Mesothelial cell of epicardium (in vitro differentiated cells): ENCODE measurements at places on chromosomes 6 and 20. TPM values are rescaled to one million over a fixed set of nuclear protein-coding genes. Genes with fewer than 3 reads are reported as not detected.

DNA sequence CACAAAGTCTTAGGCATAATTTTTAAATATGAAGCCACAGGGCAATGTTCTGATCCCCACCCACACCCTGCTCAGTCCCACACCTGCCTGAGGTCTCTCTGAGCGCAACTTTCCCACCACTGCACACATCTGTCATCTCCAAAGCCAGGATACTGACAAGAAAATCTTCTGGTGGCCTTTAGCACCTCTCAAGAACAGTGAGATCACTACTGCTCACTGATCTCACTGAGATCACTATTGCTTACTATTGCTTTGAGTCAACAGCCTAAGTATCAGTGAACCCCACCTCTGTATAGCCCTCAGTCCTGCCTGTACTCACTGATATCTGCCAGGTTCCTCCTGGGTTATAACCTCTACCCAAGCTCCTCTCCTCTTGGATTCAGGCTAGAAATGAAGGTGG is 6.4 kb downstream of the TNFRSF21 start:
- no peak overlapping the region for H3K4me3 ChIP-seq
- peaks cover 4% of the 10 kb centered on the region for H3K27me3 ChIP-seq
- peaks cover 18% of the 10 kb centered on the region for H3K4me1 ChIP-seq
- no peaks in the 10 kb centered on the region for H3K36me3 ChIP-seq
- no peak for DNase-seq

RBPJL gene
- not detected in 3 replicates for total RNA-seq

DNA sequence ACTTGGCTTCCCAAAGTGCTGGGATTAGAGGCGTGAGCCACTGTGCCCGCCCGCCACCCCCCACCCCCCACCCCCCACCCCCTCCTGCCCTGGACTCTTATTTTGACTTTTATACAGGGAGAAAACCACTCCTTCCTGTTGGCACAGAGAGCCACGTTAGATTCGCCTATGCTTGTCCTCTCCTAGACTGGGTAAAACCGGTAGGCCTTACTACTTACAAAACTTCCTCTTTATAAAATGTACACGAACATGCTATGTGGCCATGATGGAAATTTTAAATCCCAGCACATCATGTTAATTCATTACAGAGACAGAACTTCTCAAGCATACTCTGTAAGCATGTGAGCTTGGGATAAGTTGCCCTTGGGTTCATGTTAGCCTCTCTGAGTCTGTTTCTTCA is 124.2 kb downstream of the SLC24A3 start:
- H3K4me3 ChIP-seq = no peak overlapping the region
- peaks cover 33% of the 10 kb centered on the region for H3K27me3 ChIP-seq
- H3K4me1 ChIP-seq = no peaks in the 10 kb centered on the region
- DNase-seq = no peak

DNA sequence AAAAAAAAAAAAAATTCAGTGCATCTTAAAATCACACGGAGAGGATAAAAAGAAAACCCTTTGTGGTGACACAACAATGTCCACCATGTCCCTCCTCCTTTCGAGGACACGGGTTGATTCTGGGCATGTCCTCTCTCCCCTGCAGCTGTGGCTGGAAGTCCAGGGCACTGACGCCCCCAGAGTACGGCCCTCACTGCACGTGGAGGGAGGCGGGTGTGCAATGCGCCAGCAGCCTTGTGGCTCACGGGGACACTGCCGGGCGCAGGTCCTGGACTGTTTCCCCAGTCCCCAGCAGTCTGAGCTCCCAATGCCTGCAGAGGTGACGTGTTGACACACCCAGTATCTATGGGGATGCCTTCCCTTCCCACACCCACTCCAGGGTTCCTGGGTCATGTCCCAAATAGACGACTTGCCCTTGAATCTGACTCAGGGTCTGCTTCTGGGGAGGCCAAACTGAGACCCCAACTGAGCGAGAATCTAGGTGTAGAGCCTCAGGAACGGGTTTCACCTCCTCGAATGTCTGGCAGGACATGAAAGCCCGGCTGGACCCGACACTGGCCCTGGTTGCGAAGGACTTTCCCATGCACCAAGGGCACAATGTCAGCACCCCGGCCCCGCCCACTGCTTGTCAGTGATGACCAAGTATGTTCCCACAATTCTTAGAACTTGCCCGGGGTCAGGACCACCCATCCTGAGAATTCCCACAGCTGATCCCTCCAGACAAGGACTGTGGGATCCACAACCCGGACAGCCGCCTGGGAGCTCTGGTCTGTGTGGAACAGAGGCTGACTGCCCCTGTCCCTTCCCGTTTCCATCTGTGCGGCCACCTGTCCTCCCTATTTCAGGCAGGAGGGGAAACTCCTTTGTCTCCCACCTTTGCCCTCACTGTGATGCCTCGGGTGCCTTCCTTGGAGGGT is 425.1 kb upstream of the SULF2 start:
- no peaks in the 10 kb centered on the region for H3K27me3 ChIP-seq
- peaks cover 4% of the 10 kb centered on the region for H3K4me1 ChIP-seq
- no peak overlapping the region for H3K27ac ChIP-seq
- H3K4me3 ChIP-seq = no peak overlapping the region

DNA sequence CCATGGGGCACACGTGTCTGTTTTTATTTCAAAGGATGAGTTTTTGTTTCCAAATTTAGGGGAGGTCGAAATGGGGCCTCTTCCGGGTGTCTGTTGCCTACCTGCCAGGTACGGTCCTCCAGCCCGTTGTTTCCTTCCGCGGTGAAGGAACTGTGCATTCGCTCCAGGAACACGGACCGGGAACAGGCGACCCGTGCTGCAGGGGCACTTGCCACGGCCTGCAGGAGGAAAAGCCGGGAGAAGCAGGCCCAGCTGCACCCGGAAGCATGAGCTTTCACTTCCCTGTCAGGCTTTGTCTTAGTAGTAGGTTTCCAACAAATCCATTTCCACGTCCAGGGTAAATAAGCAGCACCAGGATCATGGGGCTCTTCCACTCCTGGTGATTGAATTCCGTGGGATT is 17.0 kb upstream of the NPEPL1 start:
- H3K27ac ChIP-seq = no peak overlapping the region
- no peaks in the 10 kb centered on the region for H3K27me3 ChIP-seq
- DNase-seq = no peak
- H3K4me3 ChIP-seq = no peak overlapping the region

GRCh38 chr6:64482631-64483030 is 847.0 kb downstream of the PHF3 start:
- H3K27ac ChIP-seq = no peak overlapping the region
- no peak overlapping the region for H3K4me3 ChIP-seq
- no peak for DNase-seq
- H3K27me3 ChIP-seq = no peaks in the 10 kb centered on the region
- no peaks in the 10 kb centered on the region for H3K4me1 ChIP-seq

MICAL1 gene
- total RNA-seq = 26.3 to 30.3 TPM (median 29.6 TPM) in 3 replicates

GRCh38 chr6:161057103-161058091 is 65.8 kb downstream of the MAP3K4 start:
- H3K27ac ChIP-seq = no peak overlapping the region
- peaks cover 16% of the 10 kb centered on the region for H3K36me3 ChIP-seq

ADGRG6 gene
- total RNA-seq = 33.5 to 36.6 TPM (median 35.4 TPM) in 3 replicates

- no peaks in the 10 kb centered on the region for H3K36me3 ChIP-seq
- no peak overlapping the region for H3K27ac ChIP-seq
- no peak for DNase-seq
- peaks cover 22% of the 10 kb centered on the region for H3K27me3 ChIP-seq
- no peak overlapping the region for H3K4me3 ChIP-seq
Observed at GRCh38 chr6:40803897-40804702, 216.9 kb upstream of the LRFN2 start.

GRCh38 chr20:44247586-44248409 is 690 bp downstream of the GDAP1L1 start:
- H3K4me3 ChIP-seq = peak overlapping the region; percentile 24
- no peak overlapping the region for H3K27ac ChIP-seq
- no peaks in the 10 kb centered on the region for H3K36me3 ChIP-seq
- peaks cover 49% of the 10 kb centered on the region for H3K27me3 ChIP-seq

GRCh38 chr20:8431538-8432434 is 299.7 kb downstream of the PLCB1 start:
- H3K27ac ChIP-seq = peak overlapping the region; percentile 82
- H3K4me1 ChIP-seq = peaks cover 30% of the 10 kb centered on the region
- DNase-seq = peak; percentile 32
- peak overlapping the region; percentile 21 for H3K4me3 ChIP-seq

- H3K27me3 ChIP-seq = no peaks in the 10 kb centered on the region
- no peak overlapping the region for H3K4me3 ChIP-seq
- no peak for DNase-seq
- H3K36me3 ChIP-seq = no peaks in the 10 kb centered on the region
- no peak overlapping the region for H3K27ac ChIP-seq
Observed at GRCh38 chr6:163014736-163015135, 287.0 kb downstream of the PACRG start.

DNA sequence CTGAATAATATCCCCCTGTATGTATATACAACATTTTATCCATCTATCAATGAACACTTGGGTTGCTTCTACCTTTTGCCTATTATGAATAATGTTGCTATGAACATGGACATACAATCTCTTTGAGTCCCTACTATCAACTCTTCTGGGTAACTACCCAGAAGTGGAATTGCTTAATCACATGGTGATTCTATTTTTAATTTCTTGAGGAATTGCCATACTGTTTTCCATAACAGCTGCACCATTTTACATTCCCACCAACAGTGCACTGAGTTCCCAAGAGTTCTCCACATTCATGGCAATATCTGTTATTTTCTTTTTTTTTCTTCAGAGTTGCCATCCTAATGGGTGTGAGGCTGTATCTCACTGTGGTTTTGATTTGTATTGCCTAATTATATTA is 88.3 kb downstream of the ZHX3 start:
- peaks cover 24% of the 10 kb centered on the region for H3K4me1 ChIP-seq
- no peaks in the 10 kb centered on the region for H3K27me3 ChIP-seq
- no peak overlapping the region for H3K27ac ChIP-seq
- no peaks in the 10 kb centered on the region for H3K36me3 ChIP-seq

GHRH gene
- total RNA-seq = not detected in 3 replicates

TMEM170B gene
- 5.6 to 6.1 TPM (median 5.7 TPM) in 3 replicates for total RNA-seq

F13A1 gene
- total RNA-seq = 0.18 to 0.56 TPM (median 0.25 TPM) in 3 replicates

DNA sequence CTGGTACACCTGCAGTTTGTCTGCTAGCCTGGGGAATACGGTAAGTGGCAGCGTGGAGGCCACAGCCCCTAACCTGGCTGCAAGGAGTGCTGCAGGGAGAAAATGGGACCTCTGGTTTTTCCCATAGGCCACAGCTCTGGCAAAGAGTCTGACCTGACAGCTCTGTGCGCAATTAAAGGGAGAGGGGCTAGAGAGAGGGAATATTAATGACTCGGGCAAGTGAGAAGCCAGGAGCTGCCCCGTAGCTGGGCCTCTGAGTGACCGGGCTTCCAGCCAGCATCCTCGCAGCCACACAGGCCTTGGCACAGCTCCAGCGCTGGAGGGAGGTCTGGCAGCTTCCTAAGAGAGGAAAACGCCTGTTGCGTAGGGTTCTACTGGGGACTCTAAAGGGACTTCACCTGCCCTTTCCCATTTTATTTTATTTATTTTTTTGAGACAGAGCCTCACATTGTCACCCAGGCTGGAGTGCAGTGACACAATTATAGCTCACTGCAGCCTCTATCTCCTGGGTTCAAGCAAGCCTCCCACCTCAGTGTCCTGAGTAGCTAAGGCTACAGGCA is 18.2 kb upstream of the OCSTAMP start:
- peaks cover 9% of the 10 kb centered on the region for H3K4me1 ChIP-seq
- peak overlapping the region; percentile 38 for H3K4me3 ChIP-seq
- peak; percentile 88 for DNase-seq
- no peaks in the 10 kb centered on the region for H3K27me3 ChIP-seq
- no peaks in the 10 kb centered on the region for H3K36me3 ChIP-seq
- H3K27ac ChIP-seq = no peak overlapping the region

SYNDIG1 gene
- total RNA-seq = 0.80 to 1.6 TPM (median 0.90 TPM) in 3 replicates

APOBEC2 gene
- 0.22 to 0.51 TPM (median 0.45 TPM) in 3 replicates for total RNA-seq

DNA sequence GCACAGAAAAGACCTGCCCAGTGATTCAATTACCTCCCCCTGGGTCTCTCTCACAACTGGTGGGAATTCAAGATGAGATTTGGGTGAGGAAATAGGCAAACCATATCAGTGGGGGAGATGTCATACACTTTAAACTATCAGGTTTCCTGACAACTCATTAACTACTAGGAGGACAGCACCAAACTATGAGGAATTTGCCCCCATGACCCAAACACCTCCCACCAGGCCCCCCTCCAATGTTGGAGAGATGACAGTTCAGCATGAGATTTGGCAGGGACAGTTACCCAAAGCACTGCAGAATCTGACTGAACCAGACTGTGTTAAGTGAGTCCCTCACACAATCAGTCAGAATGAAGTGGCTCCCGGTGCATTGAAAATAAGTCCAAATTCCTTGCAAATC is 148.0 kb downstream of the TTLL2 start:
- H3K4me3 ChIP-seq = no peak overlapping the region
- no peaks in the 10 kb centered on the region for H3K36me3 ChIP-seq
- H3K27me3 ChIP-seq = peaks cover 2% of the 10 kb centered on the region
- H3K27ac ChIP-seq = peak overlapping the region; percentile 5

- no peaks in the 10 kb centered on the region for H3K36me3 ChIP-seq
- H3K27ac ChIP-seq = peak overlapping the region; percentile 64
- H3K4me1 ChIP-seq = peaks cover 65% of the 10 kb centered on the region
Observed at GRCh38 chr6:23688650-23689049, 437.4 kb upstream of the NRSN1 start.

DNA sequence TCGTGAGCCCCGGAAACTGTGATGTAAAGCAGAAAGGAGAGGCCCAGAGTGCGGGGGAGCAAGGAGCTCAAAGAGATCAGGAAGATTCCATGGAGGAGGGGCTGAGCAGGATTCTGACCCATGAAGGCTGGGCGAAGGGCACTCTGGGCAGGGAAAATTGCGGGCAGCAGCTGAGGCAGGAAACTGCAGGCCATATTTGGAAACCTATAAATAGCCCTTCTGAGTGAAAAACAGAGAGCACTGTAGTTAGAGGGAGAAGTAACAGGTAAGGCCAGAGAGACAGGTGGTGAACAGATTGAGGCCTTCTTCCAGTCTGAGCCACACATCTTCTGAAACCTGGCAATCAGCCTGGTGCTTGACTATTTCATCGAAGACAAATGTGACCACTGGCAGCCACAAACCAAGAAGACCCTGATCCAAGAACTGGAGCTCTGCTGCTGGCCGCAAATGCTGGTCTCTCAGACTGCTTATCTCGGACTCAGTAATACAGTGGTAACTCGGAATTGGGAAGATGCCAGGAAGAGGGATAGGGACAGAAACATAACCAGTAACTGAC is 14.1 kb upstream of the BEND3 start:
- peaks cover 5% of the 10 kb centered on the region for H3K4me1 ChIP-seq
- H3K27me3 ChIP-seq = no peaks in the 10 kb centered on the region
- no peak overlapping the region for H3K4me3 ChIP-seq
- H3K36me3 ChIP-seq = no peaks in the 10 kb centered on the region

GRCh38 chr6:158737710-158738615 is 81.2 kb downstream of the EZR start:
- no peaks in the 10 kb centered on the region for H3K27me3 ChIP-seq
- H3K27ac ChIP-seq = no peak overlapping the region
- H3K36me3 ChIP-seq = peaks cover 20% of the 10 kb centered on the region
- no peak for DNase-seq
- no peak overlapping the region for H3K4me3 ChIP-seq

DNA sequence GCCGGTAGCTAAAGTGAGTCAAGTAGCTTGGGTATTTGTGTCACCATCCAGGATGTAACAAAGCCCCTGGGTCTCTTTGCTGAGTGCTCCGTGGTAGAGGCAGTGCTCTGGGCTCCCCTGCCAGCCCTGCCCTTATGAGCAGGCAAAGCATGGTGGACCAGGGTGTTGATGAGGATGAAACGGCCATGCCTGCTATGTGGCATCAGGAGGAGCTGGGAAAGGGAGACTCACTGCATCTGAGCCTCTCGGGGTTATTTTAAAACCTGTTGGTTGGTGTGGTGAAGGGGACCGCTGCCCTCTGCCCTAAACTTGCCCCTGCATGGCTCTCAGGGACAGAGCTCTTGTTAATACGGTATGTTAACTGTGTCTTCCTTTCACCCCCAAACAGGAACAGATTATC is 143.1 kb downstream of the DTNBP1 start:
- H3K27me3 ChIP-seq = no peaks in the 10 kb centered on the region
- H3K4me1 ChIP-seq = no peaks in the 10 kb centered on the region
- no peak for DNase-seq
- H3K4me3 ChIP-seq = no peak overlapping the region
- H3K36me3 ChIP-seq = peaks cover 70% of the 10 kb centered on the region
- H3K27ac ChIP-seq = no peak overlapping the region
